ELR (cell line): ENCODE measurements at places on chromosomes 4 and X.

GRCh38 chr4:38600575-38600974, 63.4 kb upstream of the KLF3 start:
- DNase-seq = no peak

DNA sequence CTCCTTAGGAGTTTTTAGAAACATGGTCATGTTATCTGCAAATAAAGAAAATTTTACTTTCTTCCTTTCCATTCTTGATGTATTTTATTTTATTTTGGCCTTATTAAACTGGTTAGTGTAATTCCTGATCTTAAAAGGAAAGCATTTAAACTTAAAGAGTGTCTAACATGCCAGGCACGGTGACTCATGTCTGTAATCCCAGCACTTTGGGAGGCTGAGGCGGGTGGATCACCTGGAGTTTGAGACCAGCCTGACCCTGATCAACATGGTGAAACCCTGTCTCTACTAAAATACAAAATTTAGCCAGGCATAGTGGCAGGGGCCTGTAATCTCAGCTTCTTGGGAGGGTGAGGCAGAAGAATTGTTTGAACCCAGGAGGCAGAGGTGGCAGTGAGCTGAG, 281.3 kb downstream of the PTTG2 start:
- DNase-seq = no peak

- no peak for DNase-seq
Observed at GRCh38 chr4:1505511-1506460, 99.5 kb upstream of the NKX1-1 start.

- no peak for DNase-seq
Observed at GRCh38 chrX:107675365-107675654, 47.0 kb downstream of the PRPS1 start.

DNA sequence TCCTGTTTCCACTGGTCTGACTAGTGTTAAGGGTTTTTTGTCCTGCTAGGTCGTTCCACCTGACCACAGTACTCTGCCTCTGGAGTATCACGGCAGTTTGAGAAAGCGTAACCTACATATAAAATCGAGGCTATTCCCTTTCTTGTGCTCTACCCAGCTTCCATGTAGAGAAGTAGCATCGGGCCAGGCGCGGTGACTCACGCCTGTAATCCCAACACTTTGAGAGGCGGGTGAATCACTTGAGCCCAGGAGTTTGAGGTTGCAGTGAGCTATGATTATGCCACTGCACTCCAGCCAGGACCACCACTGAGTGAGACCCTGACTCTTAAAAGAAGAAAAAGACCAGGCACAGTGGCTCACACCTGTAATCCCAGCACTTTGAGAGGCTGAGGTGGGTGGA, 7.5 kb downstream of the PPEF1 start:
- no peak for DNase-seq

GRCh38 chr4:127968586-127968985, 3.4 kb downstream of the ABHD18 start:
- no peak for DNase-seq

DNA sequence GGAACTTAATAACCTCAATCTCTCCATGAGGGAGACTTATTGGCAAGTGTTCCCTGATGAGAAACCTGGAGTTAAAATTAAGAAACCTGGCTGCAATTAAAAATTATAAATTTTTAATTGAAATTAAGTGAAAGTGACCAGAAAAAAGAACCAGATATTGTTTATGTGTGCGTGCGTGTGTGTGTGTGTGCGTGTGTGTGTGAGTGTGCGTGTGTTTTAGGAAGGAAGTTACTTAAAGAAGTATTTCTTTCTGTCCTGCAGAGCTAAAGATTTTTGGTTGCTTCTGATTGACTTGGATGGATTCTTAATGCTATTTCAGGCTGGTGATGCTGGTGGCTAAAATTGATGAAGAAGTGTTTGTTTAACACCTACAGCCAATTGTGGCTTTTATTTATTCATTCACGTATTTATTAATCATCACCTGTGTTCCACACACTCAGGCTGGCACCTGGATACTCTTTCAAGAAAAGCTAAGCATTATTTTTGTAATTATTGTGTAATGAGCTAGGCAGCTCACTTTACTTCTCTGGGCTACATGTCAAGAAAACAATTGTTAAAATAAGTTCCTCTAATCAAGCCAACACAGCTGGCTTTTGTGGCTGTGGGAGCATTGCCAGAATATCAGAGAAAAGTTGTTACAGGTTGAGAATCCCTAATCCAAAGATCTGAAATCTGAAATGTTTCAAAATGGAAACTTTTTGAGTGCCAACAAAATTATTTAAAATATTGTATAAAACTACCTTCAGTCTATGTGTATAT, 68.5 kb downstream of the CEP44 start:
- DNase-seq = no peak

- no peak for DNase-seq
Observed at GRCh38 chr4:176798540-176798939, 5.8 kb upstream of the VEGFC start.

DNA sequence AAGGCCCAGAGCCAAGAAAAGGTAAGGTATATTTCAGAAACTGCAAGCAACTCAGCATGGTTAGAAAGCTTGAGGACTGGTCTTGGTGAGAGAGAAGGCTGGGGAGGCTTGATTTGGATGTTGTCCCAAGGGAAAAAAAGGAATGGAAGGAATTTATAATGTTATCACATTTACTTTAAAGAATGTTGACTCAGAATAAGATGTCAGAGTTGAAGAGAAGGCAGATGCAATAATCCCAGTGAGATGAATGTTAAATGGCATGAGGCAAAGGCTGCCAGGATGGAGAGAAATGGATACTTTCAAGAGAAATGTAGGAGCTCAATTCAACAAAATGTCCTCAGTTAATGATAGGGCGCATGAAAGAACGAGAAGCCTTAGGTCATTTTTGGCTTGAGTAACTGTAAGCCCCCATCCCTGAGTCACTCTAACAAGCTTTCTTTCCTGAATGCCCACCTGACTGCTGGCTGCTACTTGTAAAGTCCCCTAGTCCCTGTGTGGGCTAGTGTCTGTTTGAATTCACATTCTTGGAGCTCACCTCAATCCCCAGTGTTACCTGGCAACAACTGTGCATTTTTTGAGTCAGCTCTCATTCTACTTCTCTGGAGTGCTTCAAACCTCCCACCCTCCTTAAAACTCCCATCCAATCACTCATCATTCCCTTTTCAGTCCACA, 103.0 kb upstream of the TAPT1 start:
- no peak for DNase-seq

GRCh38 chr4:121243485-121243884, 79.4 kb upstream of the TNIP3 start:
- peak; percentile 15 for DNase-seq

GRCh38 chr4:123802933-123803332, 406.3 kb downstream of the SPRY1 start:
- DNase-seq = no peak

DNA sequence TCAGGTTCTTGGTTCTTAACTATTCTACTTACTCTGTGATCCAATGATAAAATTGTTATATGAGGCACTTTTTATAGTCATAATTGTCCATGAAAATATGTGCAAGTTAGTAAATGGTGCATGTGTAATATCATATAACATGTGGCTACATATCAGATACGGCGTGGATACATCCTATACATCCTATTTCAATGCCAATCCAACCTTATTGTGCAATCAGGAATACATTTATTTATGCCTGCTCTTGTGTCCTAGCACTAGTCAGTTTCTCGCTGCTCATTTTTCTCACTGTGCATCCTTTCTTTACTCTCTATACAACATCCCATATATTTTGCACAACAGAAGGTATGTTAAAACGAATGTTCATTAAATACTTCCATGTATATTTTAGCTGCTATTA, 1141.1 kb downstream of the FAT4 start:
- DNase-seq = no peak

GRCh38 chrX:111309083-111309482, 38.8 kb upstream of the CAPN6 start:
- no peak for DNase-seq

GRCh38 chr4:143336781-143337599, at the start of gene GAB1:
GAB1 (plus strand) TSS chr4:143336876; CDS start chr4:143337189, 313 bp downstream.
- DNase-seq = peak; percentile 79

GRCh38 chrX:22073928-22074327, 41.8 kb downstream of the PHEX start:
- no peak for DNase-seq

GRCh38 chr4:123777373-123777772, 380.8 kb downstream of the SPRY1 start:
- DNase-seq = no peak

GRCh38 chr4:73764513-73764912, 24.1 kb downstream of the CXCL8 start:
- peak; percentile 61 for DNase-seq

DNA sequence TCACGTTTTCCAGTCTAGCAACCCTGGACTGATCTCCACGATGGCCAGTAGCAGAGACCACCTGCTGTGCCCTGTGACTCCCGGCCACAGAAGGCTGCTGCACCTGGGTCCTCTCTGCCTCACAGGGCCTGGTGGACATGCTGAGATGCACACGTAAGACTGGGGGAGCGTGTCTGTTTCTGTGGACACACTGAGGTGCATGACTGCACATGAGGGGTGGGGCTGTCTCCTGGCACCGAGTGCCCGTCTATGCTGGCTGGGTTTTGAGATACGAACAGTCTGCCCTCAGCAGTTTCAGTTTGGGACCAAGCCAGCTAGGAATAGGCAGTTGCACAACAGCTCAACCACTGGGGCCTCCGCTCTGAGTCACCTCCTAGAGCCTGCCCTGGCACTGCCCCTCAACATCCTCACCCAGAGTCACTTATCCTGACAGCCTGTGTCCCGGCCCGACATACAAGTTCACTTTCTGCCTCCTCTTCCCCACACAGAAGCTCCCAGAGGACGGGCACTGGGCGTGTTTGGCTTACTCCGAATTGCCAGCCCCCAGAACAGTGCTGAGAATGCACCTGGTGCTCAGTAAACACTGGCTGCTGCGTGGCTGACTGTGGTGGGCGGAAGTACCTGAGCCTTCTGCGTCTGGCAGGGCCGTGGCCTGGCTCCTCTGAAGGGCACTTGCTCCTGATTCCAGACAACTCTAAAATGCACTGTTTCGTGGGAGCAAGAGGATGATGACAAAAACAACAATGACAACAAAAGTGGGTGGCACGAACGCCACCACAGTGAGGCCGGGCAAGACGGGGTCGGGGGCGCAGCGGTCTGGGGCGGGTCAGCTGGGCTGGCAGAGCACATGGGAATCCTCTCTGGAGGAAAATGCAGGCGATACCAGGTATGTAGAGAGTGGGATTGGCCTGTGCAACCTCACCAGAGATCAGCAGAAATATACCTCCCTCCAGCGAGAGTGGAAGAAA, 30.9 kb downstream of the RNF212 start:
- peak; percentile 79 for DNase-seq

DNA sequence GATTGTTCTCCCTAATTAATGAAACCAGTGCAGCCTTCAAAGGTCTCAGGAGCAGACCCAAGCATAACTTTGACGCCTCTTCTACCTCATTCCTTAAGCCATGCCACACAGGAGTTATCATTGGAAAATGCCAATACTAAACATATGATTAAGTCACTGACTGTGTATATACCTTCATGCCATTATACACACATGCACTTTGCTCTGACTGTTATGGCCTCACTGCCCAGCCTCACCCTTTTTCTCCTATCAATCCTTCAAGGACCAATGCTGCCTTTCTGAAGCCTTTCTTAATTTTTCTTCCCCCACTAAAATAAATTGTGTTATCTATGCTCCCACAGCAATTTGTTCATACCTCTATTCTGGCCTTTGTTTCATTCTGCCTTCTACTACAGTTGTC, 725.6 kb downstream of the RPA4 start:
- no peak for DNase-seq
